ENCODE measurements at places on chromosomes 7 and 10.
A peak's percentile ranks its signal among the peaks of the same experiment; 100 is the strongest.

DNA sequence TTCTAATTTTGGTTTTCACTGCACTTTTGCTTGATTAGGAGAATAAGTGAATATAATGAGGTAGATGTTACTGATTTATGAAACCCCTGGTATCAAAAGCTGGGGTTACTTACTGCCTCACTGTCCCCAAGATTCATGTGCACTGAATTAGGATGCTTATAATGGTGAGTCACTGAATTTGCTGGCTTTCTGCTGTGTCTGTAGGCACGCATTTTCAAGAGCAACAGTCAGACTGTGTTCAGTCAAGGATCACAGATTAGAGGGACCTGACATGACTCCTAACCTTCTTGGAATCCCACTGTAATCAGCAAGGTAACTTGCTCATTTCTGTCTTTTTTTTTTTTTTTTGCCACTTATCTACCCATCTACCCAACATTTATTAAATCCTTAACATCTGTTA lies 59.7 kb downstream of the GPR85 start:
- DNase-seq: no peak

DNA sequence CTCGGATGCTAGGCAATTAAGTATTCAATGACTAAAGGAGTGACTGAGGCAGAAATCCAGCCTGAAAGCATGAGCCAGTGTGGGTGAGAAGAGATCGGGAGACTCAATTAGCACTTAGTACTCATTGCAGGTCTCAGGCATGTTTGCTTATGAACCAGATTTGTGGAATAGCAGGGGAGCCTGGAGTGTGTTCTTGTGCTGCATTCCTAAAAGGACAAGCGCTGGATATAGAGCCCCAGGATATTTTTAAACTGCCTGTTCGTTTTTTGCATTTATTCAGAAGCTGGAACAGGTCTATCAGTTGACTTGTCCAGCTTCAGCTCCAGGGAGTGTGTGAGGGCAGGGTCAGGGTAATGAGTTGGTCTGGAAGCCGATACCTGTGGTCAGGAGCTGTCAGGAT lies 120.3 kb downstream of the BMPER start:
- DNase-seq: no peak

DNA sequence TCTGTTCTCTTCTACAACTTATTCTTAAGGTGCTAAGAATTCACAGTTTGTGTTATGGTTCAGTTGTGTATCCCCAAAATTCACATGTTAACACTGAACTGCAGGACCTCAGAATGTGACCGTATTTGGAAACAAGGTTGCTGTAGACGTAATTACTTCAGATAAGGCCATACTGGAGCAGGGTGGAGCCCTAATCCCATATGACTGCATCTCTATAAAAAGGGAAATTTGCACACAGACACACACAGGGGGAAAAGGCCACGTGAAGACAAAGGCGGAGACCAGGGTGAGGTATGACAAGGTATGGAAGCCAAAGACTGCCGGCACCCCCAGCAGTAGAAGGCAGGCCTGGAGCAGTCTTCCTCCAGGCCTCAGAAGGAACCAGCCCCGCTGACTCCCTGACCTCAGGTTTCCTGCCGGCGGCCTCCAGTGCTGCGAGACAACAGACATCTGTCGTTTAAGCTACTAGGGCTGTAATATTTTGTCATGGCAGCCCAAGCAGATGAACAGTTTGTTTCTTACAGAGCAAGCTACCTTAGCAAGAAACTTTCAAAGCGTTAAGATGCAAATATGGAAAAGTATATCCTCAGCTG lies 98.7 kb downstream of the PROSER2 start:
- no peak for DNase-seq

DNA sequence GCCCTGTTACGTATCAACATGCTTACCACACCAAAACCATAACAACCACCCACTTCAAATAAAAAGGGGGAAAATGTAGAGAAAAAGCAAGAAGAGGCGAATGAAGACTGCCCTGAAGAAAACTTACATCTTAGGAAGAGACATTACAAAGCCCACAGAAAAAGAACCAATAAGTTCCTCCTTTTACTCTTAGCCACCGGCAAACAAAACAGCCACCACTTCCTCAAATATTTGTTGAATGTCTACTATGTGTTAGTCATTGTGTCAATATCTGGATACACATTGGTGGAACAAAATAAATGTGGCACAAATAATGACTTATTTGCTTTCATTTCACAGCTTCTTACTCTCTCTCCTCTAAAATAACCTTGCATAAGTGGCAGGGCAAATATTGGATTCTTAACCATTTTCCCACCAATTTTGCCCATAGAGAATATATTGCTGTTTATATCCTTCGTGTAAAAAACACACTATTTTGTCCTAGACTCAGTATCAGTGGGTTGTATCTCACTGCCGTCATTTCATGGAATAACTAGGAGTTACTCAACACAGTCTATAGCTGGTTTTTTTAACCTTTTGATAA lies 106.8 kb downstream of the ANK3 start:
- DNase-seq: no peak

GRCh38 chr10:79490400-79491142 lies 21.8 kb upstream of the EIF5AL1 start:
- DNase-seq: no peak

DNA sequence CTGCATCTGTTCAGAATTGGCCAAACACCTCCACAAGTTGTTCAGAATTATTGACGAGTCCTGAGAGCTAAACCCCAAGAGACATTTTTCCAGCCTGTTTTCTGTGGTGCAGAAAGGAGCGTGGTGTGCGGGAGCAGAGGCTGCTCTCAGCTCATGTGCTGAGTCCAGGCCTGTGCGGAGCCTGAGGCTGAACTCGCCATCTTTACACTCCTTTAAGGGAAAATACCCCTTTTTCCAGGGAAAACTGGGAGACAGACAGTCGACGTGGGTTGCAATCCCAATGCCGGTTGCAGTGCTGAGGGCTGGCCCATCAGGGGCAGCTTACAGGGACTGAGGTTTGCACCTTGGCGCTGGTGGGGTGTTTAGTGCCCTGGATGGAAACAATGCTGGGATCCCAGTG lies 112.2 kb downstream of the ADARB2 start:
- DNase-seq: no peak

- DNase-seq: no peak
These were observed 128.6 kb upstream of the SLC26A5 start for GRCh38 chr7:103574576-103574975.

GRCh38 chr7:100430493-100431285 lies 1.1 kb downstream of the MEPCE start:
- no peak for DNase-seq

DNA sequence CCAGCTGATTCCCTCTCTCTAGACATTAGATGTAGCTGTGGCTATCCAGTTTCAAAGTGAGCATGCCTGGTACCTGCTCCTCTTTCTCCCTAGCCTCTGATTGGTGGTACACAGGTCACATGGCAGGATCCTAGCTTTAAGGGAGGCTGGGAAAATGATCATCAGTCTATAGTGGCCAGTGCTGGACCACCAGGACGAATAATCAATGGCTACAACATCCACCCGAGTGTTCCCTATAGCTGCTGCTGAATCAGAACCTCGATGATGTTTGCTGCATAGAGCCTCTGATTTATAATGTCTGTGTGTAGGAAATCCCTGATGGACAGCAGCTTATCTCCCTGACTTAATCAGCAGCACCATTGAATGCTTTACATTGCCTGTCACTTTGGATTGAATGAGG lies 28.9 kb upstream of the LMTK2 start:
- peak; percentile 66 for DNase-seq

DNA sequence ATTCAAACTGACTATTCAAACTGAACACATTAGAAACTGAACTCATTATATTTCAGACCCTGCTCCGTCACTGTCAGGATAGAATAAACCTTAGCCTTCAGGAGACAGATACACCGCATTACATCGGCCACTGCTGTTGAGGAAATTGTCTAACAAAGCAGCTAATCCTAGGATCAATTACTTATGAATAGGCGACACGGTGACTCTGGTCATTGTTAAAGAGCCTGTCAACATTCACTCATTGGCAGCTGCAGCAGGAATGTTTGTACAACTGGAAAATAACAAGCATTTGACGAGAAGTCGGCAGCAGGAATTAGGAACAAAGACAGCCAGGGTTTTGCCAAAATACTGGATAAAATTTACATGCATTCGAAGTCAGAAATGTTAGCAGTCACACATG lies 112.0 kb upstream of the MKX start:
- DNase-seq: no peak

DNA sequence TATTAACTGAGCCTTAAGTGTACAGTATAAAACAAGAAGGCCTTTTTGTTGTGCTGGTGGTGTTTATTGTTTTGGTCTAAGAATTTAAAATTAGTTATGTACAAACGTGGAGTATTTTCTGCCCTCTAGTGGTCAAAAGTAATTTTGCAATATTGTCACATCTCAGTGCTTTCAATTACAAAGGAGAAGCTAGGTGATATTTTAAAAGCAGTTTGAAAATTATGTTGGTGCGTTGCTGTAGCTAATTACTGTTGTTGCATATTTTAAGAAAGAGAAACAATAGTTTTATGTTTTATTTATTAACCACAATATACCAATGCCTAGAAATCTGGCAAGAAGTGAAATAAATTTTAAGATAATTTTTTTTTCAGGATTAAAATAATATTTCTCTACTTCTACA lies 11.4 kb downstream of the NPVF start:
- peak; percentile 70 for DNase-seq

- DNase-seq: no peak
These were observed 59.0 kb downstream of the IKZF1 start for GRCh38 chr7:50363327-50364060.

- DNase-seq: no peak
These were observed 237.5 kb upstream of the GRB10 start for GRCh38 chr7:51019891-51020870.

GRCh38 chr7:37545619-37546534 lies 97.2 kb upstream of the ELMO1 start:
- no peak for DNase-seq

DNA sequence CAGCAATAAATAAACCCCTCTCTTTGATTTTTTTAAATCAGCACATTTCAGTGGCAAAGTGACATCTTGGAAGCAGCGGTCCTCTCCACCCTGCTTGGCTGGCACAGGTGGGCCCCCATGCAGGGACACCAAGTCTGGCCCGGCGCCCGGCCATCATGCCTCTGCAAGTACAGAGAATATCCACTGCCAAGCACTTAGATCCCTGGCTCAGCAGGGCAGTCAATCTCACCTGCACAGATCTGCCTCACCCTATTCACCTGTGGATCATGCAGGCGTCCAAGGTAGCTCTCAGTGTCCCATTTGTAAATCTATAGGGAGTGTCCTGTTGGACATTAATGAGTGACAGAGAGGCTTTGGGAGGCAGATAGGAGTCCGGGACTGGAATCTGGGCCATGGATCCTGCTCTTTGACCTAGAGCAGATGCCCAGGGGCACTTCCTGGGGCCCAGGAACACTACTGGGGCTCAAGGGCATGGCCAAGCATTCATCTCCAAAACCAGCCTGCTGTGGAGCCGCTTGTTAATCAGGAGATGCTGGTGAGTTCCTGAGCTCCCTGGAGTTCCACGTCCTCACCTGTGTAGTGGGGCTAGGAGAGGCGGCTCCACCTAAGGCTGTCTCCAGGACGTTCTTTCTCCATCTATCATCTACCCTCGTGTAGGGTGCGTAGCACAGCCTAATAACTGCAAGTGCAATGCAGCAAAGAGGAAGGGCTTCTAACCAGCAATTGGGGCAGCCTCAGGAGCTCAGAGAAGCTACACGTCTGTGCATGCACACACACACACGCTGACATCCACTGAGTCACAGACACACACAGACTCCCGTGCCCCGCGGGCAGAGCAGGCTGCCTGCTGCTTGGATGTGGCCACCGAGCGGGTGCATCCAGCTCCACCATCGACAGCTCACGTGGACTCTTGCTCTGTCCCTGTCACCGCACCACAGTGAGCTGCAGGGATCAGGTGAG lies 123.6 kb downstream of the OAT start:
- DNase-seq: no peak

DNA sequence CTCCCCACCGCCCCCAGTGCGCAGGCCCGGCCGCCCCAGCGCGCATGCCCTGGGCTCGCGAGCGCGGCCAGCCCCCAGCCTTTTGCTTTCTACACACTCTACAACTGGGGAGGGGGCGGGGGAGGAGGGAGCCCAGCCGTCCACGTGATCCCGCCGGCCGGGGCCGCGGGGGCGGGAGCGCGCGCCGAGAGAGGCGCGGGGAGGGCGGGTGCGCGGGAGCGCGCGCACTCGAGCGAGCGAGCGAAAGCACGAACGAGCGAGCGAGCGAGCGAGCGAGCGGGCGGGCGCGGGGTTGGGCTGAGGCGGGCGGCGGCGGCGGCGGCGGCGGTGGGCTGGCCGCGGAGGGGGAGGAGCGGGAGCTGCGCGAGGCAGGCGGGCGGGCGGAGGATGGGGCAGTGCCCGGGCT lies at the start of gene AUTS2:
Gene AUTS2, plus strand, starts transcription at position 395 of the 406 bp plus-strand sequence. CDS start 1,179 bp downstream, outside the sequence.
- peak; percentile 81 for DNase-seq

DNA sequence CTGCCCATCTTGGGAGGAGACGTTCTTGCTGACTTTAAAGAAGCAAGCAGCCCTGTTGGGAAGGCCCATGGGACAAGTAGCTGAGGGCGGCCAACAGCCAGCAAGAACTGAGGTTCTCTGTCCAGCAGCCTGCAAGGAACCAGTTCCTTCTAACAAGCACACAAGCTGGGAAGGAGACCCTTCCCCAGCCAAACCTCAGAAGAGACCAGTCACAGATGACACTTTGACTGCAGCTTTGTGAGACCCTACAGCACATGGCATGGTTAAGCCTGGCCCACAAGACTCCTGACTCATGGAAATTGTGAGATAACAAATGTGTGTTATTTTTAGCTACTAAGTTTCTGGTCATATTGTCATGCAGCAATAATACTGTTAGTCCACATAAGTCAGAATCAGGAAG lies 99.9 kb downstream of the PRLHR start:
- no peak for DNase-seq

GRCh38 chr7:158414486-158414961 lies 173.1 kb downstream of the PTPRN2 start:
- no peak for DNase-seq

- no peak for DNase-seq
These were observed 466.7 kb downstream of the TYW1 start for GRCh38 chr7:67463316-67463715.

- DNase-seq: peak; percentile 81
These were observed 4.4 kb downstream of the RASSF4 start for GRCh38 chr10:44963772-44964633.

- DNase-seq: no peak
These were observed 65.8 kb downstream of the MGMT start for GRCh38 chr10:129532838-129533237.

- no peak for DNase-seq
These were observed 6.1 kb upstream of the MYOZ1 start for GRCh38 chr10:73647211-73647874.

GRCh38 chr7:33646891-33647391 lies 258.4 kb upstream of the BMPER start:
- no peak for DNase-seq

GRCh38 chr10:101282947-101283346 lies 53.7 kb upstream of the LBX1 start:
- no peak for DNase-seq

GRCh38 chr10:66292922-66293321 lies 632.9 kb upstream of the LRRTM3 start:
- DNase-seq: no peak

DNA sequence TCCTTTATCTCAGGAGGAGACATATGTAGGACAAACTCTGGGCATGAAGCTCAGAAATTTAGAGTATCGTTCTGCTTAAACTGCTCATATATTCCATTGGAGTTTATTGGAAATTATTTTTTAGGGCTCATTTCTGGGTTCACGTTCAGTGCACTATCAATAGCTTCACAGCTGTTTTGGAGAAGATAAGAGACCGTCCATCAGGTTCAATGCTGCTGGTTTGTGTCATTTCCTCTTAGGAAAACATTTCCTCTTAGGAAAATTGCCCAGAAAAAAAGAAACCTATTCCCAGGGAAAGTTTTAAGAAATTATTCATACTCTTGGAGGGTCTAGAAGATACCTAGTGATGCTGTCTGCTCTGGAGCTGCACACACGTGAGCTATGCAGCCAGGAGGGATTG lies 691.7 kb downstream of the GRID1 start:
- no peak for DNase-seq

GRCh38 chr10:49284356-49284755 lies 14.6 kb upstream of the C10orf71 start:
- DNase-seq: no peak
